ENCODE measurements at places on chromosomes 6 and 20. TPM values are rescaled to one million over a fixed set of nuclear protein-coding genes. Genes with fewer than 3 reads are reported as not detected.
A peak's percentile ranks its signal among the peaks of the same experiment; 100 is the strongest.

- no peak for DNase-seq
These were observed 47.4 kb downstream of the SRC start for GRCh38 chr20:37393196-37393862.

DNA sequence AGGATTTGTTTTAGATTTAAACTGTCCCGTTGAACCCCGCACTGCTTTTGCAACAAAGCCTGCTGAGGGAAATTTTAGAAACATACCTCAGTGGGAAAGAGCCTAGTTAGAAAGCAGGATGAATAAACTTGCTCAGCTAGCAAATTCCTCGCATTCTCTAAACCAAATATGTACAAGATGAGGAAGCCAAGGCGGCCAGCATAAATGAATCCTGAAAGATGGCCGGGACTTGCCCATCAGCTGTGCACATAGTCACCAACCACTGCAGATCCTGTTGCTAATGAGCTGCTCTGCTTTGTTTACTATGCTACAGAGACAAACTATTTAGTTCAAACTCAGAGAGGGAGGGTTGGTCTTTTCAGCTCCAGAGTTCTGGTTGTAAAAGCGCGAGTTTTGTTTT is 49.0 kb downstream of the TMEM170B start:
- peak; percentile 76 for DNase-seq

- DNase-seq: no peak
These were observed 51.1 kb upstream of the TMEM170B start for GRCh38 chr6:11486486-11486885.

The NNAT gene
- 2.8 TPM for total RNA-seq

- DNase-seq: no peak
These were observed 24.8 kb upstream of the DYNLRB1 start for GRCh38 chr20:34491226-34491931.

DNA sequence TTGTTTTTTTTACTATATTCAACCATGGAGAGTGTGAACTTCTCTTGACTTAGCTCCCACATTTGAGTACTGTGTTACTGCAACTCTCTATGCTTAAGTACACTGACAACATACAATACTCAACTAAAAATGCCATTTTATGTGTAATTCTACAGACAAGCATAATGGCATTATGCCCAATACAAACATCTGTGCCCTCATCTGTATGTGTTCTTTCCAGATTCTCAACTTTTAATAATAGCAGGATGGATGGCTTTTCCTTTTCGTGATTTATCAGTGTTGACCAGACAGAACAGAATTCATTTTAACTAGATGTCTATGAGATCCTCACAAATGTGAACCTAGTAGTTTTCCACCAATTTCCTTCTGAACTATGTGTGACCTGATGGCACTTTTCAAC is 84.2 kb upstream of the MARCKS start:
- DNase-seq: no peak
